ENCODE measurements at places on chromosomes 12 and 14.

GRCh38 chr12:6925239-6925539 lies 2.6 kb upstream of the ATN1 start:
- no peak for DNase-seq

- DNase-seq, result no peak
Observed at GRCh38 chr12:57031138-57031725, 14.9 kb upstream of the TAC3 start.

DNA sequence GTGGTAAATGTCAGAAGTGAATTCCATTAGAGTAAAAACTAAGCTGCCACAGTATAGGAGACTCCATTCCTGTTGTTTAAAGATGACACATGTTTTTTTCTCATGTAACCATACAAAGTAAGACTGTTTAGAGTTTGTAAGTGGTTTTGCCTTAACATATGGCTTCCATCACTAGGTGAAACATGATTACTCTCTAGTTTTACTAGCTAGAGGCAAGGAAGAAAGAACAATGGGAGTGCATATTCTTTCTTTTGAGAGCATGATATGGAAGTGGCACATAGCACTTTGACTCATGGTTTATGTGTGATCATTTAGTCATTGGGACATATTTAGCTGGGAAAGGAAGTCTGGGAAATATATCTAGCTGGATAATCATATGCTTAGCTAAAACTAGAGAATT lies 7.7 kb downstream of the ATF7IP start:
- no peak for DNase-seq

DNA sequence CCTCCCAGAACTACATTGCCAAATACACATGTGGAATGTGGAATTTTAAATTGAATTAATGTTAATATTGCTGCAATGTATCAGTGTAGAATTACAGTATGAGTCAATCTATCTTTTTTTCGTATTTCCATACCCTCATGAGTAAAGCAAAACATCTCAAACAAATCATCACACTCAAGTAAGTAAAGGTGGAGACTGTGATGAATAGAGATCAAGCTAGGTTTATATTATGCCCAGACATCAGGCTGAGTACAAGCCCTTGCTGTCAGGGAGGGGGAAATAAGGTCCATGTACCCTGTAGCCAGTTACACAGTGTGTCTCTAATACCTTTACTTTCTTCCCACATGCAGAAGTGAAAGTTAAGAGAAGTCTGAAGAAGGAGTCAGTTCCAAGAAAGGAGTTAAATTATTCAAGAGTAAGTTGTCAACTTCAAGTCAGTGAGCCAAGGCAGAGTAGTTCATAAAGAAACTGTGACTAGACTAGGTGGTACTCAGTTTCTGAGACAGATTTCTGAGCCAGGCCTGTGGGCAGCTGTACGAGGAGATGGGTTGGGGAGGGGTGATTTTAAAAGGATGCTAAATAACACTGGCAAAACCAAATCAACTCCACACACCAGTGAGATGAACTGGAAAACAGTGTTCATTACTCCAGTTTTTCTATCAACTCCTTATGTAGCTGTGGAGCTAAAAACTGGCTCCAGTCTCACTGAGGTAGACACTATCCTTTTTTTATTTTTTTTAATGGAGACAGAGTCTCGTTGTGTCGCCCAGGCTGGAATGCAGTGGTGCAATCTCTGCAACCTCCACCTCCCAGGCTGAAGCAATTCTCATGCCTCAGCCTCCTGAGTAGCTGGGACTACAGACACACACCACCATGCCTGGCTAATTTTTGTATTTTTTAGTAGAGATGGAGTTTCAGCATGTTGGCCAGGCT lies 23.8 kb upstream of the STK38L start:
- DNase-seq, result no peak

DNA sequence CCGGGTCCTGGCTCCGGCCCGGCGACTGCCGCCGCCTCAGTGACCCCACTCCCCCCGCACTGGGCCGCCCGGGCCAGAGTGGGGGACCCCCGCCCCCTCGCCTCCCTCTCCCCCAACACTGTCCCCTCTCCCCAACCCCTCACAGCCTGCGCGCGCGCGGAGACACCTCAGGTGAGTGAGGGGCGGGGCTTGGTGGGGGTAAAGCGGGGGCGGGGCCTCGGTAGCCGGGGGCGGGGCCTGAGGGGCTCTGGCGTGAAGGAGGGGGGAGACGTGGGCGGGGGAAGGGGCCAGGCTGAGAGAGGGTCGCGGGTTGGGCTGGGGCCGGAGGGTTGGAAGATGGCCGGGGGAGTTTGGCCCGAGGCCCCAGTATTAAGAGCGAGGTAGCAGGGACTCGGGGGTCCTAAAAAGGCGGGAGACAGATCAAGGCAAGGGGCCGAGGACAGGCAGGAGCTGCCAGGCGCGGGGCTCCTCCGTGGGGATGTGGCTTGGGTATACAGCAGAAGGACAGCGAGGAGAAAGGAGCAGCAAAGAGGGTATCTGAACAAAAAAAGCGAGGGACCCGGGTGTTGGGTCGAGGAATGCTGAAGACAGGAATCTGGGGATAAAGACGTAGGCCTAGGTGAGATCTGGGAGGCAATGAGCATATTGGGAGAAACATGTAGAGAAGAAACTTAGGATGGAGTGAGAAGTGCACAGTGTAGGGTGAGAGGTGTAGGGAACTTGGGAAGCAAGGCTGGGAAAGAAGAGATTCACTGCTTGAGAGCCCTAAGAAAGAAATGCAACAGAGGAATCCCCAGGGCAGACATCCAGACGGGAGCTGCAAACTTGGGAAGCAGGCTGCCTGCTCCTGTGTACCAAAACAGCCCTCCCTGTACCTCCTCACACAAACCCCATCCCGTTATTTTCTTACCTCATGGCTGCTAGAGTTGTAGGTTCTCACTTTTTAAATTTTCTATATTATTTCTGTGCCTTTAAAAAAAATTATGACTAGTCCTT lies 10.8 kb downstream of the SUOX start:
- DNase-seq, result peak; percentile 55

GRCh38 chr12:10584415-10584814 lies 29.0 kb downstream of the MAGOHB start:
- no peak for DNase-seq
